ENCODE measurements at places on chromosomes 1 and 21.
A peak's percentile ranks its signal among the peaks of the same experiment; 100 is the strongest.

- no peak for DNase-seq
Measured at GRCh38 chr1:184637664-184638240, 116.9 kb downstream of the EDEM3 start.

GRCh38 chr1:61152469-61153105 is 70.2 kb downstream of the NFIA start:
- DNase-seq: no peak

- no peak for DNase-seq
Measured at GRCh38 chr1:81974883-81975555, 174.3 kb downstream of the ADGRL2 start.

GRCh38 chr1:24387636-24388175 is 25.9 kb downstream of the STPG1 start:
- no peak for DNase-seq

GRCh38 chr1:156896490-156897033 is 3.0 kb downstream of the PEAR1 start:
- DNase-seq: no peak

GRCh38 chr1:245301162-245301580 is 146.4 kb downstream of the KIF26B start:
- no peak for DNase-seq

DNA sequence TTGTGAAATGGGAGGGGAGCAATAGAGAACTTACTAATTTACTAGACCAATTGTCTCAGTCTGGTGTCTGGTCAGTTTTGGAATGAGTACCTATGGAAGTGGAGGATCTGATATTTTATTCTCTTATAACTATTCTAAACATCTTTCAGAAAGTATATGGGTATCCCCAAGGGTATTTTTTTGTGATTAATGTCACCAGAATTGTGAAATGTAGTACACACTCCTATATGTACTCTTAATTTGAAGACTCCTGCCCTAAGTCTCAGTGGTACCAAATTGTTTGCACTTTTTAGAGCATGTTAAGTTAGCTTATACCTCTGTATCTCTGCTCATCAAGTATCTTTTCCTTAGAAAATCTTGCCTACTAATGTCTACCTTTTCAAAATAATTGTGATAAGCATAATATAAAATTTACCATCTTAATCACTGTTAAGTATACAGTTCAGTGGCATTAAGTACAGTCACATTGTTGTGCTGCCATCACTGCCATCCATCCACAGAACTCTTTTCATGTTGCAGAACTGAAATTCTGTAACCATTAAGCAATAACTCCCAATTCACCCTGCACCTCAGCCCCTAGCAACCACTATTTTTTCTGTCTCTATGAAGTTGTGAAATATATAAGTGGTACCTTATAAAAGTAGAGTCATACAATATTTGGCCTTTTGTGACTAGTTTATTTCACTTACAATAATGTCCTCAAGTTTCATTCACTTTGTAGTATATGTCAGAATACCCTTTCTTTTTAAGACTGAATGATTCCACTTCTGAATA is 40.5 kb downstream of the SLC30A7 start:
- no peak for DNase-seq

DNA sequence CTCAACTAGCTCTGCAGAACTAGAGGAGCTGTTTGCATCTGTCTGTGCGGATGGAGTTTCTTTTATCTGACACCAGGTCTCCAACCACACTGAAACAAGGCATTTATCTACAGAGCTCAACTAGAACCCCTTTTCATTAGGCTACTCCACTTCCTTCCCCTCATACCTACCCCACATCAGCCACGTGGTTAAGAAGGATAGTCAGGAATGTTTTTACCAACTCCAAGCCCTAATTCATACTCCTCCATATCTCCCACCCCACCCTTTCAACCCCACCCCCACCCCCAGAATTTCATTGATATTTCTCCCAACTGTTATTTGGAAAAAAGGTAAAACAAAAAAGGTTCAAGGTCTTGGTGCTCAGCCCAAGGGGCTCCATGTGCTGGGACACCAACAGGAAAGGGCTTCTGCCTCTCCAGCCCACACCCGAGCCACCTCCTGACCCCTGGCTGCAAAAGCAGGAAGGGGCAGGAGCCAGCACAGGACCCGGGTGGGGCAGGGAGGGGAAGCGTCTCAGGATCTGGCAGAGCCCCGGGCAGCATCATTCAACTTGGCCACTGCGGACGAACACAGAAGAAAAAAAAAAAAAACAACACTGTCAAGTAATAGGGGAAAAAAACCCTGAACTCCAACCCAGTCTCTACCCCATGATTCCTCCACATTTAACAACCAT is 7.0 kb downstream of the ENSA start:
- no peak for DNase-seq

DNA sequence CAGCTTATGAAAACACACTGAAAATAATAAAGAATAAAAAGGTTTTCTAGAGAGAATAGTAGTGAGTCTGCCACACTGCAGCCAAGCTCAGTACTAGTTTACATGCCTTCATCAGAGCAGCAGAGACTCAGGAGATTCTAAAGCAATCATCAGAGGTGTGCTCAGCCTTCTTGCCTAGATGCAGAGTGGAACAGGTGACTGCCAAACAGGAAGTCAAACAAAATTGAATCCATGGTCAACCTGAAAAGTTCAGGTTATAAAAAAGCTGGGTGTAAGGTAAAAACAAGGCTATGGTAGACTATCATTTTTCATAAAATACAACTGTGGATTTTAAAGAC is 165.3 kb upstream of the C1orf105 start:
- no peak for DNase-seq

- DNase-seq: no peak
Measured at GRCh38 chr1:161069241-161069640, 450 bp downstream of the ARHGAP30 start.

DNA sequence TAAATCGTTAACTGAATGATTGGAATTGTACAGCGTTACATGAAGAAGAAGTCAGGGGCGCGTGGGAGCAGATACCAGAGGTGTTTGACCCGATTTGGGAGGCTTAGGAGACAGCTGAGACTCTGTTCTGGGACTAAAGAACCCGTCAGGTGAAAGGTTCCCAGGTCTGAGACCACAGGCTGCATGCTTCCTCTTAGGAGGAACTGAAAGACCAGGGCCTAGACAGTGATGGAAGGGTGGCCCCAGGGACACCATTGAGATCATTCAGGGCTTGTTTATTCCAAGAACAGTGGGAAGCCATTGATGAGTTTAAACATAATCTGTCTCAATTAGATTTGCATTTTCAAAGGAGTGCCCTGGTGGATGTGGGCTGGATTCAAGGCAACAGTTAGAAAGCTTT is 904 bp downstream of the KLF17 start:
- no peak for DNase-seq

GRCh38 chr1:63042278-63042677 is 258.3 kb downstream of the ATG4C start:
- DNase-seq: no peak

DNA sequence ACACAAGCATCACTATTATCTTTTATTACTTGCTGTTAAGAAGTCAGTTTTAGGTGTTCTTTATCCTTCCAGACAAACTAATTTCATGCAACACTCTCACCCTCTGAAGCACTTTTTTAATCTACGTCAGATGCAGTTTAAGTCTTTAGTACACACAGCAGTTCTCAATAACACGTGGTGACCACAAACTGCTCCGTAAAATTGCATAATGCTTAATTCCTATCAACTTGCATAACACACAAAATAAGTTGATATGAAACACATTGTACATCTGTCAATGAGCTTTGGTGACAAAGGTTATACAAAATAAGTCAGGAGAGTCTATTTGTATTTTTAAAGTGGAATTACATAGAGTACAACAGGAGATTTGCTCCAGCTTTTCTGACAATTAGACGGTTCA is 140.9 kb upstream of the ETS2 start:
- DNase-seq: no peak

- no peak for DNase-seq
Measured at GRCh38 chr1:182611326-182611725, 7.1 kb upstream of the RGS16 start.

- DNase-seq: no peak
Measured at GRCh38 chr21:38133240-38133639, 123.6 kb upstream of the KCNJ15 start.

- no peak for DNase-seq
Measured at GRCh38 chr1:25858494-25858893, 763 bp downstream of the AUNIP start.

GRCh38 chr1:82086739-82087138 is 286.0 kb downstream of the ADGRL2 start:
- DNase-seq: no peak

DNA sequence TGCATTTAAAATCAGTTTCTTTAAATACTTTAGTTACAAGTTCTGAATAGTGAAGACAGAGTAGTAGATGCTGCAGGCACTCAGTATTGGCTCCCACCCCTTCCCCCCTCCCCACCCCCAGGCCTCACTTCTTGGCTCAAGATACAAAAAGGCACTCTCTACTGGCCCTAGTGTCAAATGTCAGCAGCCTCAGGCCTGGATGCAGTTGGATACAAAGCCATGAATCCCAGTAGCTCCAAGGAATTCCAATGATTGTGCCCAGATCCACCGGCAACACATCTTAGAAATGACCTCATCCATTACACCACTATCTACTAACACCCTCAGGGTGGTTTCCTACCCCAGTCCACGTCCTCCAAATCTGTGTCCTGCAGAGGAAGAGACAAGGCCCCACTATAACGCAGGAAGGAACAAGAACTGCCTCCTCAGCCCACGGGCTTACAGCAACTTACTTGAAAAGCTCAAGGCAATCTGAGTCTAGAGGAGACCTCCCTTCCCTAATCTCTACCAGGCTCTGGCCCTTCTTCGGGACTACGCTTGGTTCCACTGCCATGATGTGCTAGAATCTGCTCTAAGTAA is 17.6 kb downstream of the ACADM start:
- no peak for DNase-seq

DNA sequence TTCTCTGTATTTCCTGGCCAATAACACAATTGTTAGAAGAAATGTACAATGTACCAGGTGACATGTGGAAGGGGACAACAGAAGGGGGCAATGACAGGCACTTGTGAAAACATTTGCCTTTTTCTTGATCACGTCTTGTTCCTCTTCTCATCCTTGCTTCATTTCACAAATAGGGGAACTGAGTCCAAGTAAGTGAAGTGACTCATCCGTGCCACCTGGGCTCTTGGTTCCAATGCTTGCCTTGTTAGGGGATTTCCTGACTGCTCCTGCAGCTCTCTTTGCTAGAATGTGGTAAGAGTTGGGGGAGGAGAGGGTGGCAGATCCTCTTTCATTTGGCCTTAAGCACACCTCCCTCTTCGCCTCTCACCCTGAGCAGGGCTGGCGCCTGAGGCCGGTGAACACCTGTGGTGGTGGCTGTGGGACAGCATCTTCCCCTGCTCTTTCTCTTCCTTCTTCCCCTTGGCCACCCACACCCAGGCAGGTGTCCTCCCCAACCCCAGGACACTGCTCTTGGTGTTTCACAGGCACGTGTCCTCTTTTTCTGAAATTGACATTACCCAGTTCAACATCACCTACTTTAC is 2.2 kb upstream of the RHEX start:
- DNase-seq: peak; percentile 30

- DNase-seq: no peak
Measured at GRCh38 chr1:10863886-10864285, 67.4 kb upstream of the CASZ1 start.

GRCh38 chr1:3588395-3588794 is 22.9 kb downstream of the MEGF6 start:
- no peak for DNase-seq

DNA sequence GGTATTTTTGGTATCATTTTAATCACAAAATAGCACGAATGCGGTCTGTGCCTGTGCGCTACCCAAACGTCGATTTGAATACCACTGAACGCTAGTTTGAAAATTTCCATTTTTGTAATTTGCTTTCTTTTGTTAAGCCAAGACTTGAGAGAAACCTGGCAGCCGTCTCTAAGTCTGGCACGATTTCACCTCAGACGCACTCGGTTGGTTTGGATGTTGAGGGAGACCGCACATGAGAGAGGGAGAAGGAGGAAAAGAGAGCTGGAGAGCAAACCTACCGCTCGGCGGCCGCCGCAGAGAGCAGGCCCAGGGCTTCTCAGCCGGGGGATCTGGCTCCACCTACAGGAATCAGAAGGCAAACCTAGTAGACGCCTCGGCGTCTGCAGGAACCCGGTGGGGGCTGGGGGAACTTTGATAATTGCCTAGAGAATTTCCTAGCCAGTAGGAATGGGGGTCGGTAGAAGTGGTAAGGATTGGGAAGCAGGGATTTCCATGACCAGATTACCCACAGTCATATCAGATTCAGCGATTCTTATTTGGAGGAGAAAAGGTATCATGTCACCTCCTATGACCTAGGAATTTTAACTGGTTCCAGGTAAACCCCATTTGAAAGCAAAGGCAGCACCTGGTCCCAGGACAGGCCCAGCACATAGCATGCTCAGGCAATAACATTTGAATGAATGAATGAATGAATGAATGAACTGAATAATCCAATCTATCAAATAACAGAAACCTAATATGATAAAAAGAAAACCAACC is 83.2 kb downstream of the TM2D1 start:
- DNase-seq: peak; percentile 60

- no peak for DNase-seq
Measured at GRCh38 chr1:15866721-15867201, 19.3 kb downstream of the SPEN start.

DNA sequence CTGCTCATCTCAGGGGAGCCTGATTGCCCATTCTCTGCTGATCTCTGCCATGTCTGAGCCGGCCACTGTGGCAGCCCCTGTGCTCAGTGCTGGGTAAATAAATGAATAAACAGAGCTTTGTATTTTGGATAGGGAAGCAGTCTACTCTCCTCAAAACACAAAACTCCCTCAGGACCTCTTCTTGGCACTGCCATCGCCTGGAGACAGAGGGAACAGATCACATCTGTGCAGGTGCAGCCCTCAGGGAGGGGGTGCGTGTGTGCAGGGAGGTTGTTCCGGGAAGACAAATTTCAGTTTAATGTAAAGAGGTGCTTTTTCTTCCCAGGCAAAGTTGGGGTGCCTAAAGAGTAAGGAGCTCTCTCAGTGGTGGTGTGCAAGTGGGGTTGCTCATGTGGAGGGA is 7.7 kb upstream of the FAM167B start:
- no peak for DNase-seq

GRCh38 chr1:223473601-223474344 is 80.6 kb downstream of the CCDC185 start:
- no peak for DNase-seq

- no peak for DNase-seq
Measured at GRCh38 chr1:236760480-236760879, 34.6 kb upstream of the MTR start.

- no peak for DNase-seq
Measured at GRCh38 chr1:101005871-101006270, 19.7 kb downstream of the DPH5 start.

GRCh38 chr1:16181887-16182719 is 26.2 kb upstream of the EPHA2 start:
- DNase-seq: no peak
